ENCODE measurements at places on chromosomes 2 and 18. TPM values are rescaled to one million over a fixed set of nuclear protein-coding genes. Genes with fewer than 3 reads are reported as not detected.

- H3K4me1 ChIP-seq, result peaks cover 6% of the 10 kb centered on the region
- no peak overlapping the region for H3K4me3 ChIP-seq
- no peak overlapping the region for H3K27ac ChIP-seq
- no peaks in the 10 kb centered on the region for H3K36me3 ChIP-seq
- no peaks in the 10 kb centered on the region for H3K27me3 ChIP-seq
Measured at GRCh38 chr18:35489913-35490490, 7.8 kb downstream of the INO80C start.

DNA sequence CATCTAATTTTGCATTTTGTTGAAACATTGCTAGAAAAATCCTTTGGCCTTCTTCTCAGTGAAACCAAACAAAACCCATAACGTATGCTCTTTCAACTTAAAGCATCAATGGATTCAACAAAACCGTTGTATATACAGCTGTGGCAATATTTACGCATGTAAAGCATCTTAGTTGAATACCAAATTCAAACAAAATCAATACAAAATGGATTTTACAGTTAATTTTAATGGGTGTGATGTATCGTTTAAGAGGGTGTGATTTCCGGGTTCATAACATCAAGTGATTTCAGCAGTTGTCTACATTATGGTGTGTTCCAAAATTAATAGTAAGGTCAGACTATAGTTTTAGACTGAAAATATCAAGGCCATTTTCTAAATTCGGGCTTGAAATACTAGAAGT, 198.2 kb downstream of the TGIF1 start:
- H3K27ac ChIP-seq, result no peak overlapping the region
- no peak overlapping the region for H3K4me3 ChIP-seq
- no peak for DNase-seq
- no peaks in the 10 kb centered on the region for H3K27me3 ChIP-seq

DNA sequence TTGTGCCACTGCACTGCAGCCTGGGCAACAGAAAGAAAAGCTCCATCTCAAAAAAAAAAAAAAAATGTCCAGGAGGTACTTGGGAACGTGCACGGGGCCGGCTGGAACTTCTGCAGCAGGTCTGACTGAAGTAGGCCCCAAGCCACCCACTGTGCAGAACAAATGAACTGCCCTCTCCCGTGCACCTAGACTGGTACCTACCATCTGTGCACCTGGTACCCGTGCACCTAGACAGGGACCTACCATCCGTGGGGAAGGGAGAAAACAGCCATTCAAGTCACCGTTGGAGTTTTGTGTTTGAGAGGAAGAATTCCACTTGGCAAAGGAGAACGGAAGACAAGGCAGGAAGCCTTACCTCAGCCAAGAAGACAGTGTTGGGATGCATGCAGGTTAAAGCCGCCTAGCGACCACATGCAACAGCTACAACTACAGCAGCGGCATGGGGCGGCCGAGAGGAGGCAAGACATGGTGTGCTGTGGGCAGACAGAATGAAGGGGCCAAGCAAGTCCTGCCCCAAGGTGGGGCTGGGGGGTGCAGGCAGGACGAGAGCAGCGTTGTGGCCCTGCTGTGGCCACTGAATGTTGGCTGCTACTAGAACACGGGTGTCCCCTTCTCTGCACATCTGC, 16.1 kb downstream of the ST3GAL5 start:
- H3K27ac ChIP-seq, result no peak overlapping the region
- H3K4me3 ChIP-seq, result no peak overlapping the region
- H3K27me3 ChIP-seq, result no peaks in the 10 kb centered on the region
- no peak for DNase-seq
- peaks cover 8% of the 10 kb centered on the region for H3K36me3 ChIP-seq

DNA sequence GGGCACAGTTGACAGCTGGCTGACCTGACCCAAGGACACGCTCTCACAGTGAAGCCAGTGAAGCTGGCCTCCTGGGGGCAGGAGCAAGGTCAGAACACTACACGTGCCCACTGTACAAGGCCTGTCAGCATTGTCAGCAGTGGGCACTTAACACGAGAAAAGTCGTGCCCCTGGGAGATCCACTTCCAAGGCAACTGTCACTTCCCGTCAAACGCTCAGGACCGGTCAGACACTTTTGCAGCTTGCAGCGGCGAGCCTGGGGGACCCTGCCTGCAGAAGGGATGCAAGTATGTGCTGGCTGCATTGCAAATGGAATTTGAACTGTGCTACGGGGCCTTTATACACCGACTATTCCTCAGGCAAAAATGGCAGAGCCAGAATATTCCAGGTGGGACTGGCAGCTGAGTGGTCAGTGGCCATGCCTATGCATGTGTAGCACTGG, 176.2 kb downstream of the BCL2 start:
- no peak overlapping the region for H3K27ac ChIP-seq
- no peaks in the 10 kb centered on the region for H3K4me1 ChIP-seq
- H3K36me3 ChIP-seq, result no peaks in the 10 kb centered on the region
- H3K4me3 ChIP-seq, result no peak overlapping the region
- DNase-seq, result no peak
- peaks cover 6% of the 10 kb centered on the region for H3K27me3 ChIP-seq

- H3K36me3 ChIP-seq, result no peaks in the 10 kb centered on the region
- no peaks in the 10 kb centered on the region for H3K4me1 ChIP-seq
- no peak overlapping the region for H3K4me3 ChIP-seq
- DNase-seq, result no peak
- H3K27ac ChIP-seq, result no peak overlapping the region
- H3K27me3 ChIP-seq, result no peaks in the 10 kb centered on the region
Measured at GRCh38 chr18:23730857-23731256, 41.6 kb downstream of the LAMA3 start.

DNA sequence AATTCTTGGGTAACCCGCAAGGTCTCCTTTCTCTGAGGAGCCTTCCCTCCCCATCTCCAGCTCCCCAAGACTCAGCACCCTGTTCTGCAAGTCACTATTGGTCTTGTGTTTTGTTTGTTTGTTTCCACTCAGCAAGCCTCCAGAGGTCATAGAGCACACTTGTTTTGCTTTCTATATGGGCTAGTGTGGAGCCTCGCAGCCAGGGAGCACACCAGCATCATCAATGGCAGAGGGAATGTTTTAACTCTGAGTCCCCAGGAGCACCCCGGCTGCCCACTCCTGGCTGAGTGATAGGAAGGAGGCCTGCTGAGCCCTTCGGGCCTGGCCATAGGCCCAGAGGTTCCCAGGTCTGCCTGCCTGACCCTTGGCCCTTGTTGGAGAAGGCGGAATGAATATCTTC, 36.6 kb downstream of the GLI2 start:
- H3K4me3 ChIP-seq, result no peak overlapping the region
- no peak for DNase-seq
- H3K27ac ChIP-seq, result no peak overlapping the region
- H3K36me3 ChIP-seq, result no peaks in the 10 kb centered on the region

DNA sequence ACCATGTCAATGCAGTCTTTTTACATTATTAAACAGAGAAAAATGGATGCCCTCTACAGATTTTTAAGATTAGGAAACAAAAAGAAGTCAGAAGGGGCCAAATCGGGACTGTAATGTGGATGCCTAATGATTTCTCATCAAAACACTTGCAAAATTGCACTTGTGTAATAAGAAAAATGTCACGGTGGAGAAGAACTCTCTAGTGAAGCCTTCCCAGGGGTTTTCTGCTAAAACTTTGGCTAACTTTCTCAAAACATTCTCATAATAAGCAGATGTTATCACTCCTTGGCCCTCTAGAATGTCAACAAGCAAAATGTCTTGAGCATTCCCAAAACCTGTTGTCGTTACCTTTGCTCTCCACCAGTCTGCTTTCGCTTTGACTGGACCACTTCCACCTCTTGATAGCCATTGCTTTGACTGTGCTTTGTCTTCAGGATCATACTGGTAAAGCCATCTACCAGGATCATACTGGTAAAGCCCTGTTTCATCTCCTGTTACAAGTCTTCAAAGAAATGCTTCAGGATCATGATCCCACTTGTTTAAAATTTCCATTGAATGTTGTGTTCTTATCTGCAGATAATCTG, 226.8 kb downstream of the TNS1 start:
- no peaks in the 10 kb centered on the region for H3K4me1 ChIP-seq
- H3K4me3 ChIP-seq, result no peak overlapping the region
- no peaks in the 10 kb centered on the region for H3K36me3 ChIP-seq
- no peak overlapping the region for H3K27ac ChIP-seq
- no peaks in the 10 kb centered on the region for H3K27me3 ChIP-seq

- no peak overlapping the region for H3K4me3 ChIP-seq
- H3K27me3 ChIP-seq, result no peaks in the 10 kb centered on the region
- H3K36me3 ChIP-seq, result peaks cover 4% of the 10 kb centered on the region
- no peak for DNase-seq
Measured at GRCh38 chr18:44714376-44714775, 33.7 kb downstream of the SETBP1 start.

- H3K4me1 ChIP-seq, result peaks cover 41% of the 10 kb centered on the region
- H3K27me3 ChIP-seq, result no peaks in the 10 kb centered on the region
- no peak overlapping the region for H3K4me3 ChIP-seq
Measured at GRCh38 chr2:231674587-231675338, 33.6 kb upstream of the PTMA start.

- peaks cover 21% of the 10 kb centered on the region for H3K36me3 ChIP-seq
- no peaks in the 10 kb centered on the region for H3K27me3 ChIP-seq
- peaks cover 10% of the 10 kb centered on the region for H3K4me1 ChIP-seq
Measured at GRCh38 chr2:218582076-218582475, 13.4 kb downstream of the CNOT9 start.

- DNase-seq, result no peak
- no peaks in the 10 kb centered on the region for H3K27me3 ChIP-seq
- peaks cover 30% of the 10 kb centered on the region for H3K4me1 ChIP-seq
- H3K4me3 ChIP-seq, result peak overlapping the region; percentile 43
- H3K36me3 ChIP-seq, result no peaks in the 10 kb centered on the region
- peak overlapping the region; percentile 93 for H3K27ac ChIP-seq
Measured at GRCh38 chr2:229363185-229363814, 92.2 kb upstream of the PID1 start.

DNA sequence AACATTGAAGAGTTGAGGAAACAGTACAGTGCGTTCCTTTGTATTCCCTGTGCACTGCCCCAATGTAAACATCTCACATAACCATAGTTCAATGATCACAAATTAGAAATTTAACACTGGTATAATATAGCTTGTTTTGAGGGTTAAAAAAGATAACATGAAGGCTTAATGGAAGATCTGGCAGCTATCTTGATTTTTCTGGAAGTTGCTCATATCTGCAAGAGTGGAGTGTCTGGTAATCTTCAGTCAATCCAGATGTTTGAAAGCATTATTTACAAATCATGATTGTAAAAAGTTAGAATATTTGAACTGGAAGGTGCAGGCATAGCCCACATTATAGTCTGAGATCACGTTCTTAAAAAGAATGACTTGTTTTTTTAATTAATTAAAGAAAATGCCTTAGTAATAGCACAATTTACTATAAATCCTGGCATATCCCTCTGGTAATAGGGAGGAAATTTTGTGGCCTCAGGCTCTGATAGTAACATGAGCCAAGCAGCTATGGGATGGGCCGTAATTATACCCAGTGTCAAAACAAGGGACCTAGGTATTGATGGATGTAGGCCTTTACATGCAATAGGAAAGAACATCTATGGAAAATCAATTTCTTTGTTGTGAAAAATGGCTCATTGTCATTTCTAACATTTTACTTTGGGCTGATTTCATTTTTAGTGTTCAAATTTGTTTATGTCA, 418.0 kb downstream of the THSD7B start:
- H3K4me1 ChIP-seq, result peaks cover 21% of the 10 kb centered on the region
- H3K36me3 ChIP-seq, result no peaks in the 10 kb centered on the region
- DNase-seq, result no peak

DNA sequence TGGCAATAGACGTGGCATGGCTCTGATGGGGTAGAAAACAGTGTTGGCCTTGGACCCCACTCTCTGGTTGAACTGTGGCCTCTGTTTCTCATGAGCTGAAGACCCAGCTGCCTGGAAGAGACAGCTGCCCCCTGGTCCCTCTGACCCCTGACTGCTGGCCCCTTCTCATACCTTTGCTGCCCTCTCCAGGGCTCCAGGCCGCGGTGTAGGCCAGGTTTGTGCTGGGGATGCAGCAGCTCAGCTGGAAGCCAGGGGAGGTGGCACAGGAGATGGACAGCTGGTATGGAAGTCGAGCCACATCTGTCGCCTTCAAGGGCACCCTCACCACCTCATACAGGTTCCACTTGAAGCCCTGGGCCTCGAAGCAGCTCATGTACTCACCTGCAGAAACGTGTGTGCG, 31.7 kb upstream of the SELENOI start:
- H3K36me3 ChIP-seq, result no peaks in the 10 kb centered on the region
- peaks cover 21% of the 10 kb centered on the region for H3K4me1 ChIP-seq
- H3K27ac ChIP-seq, result no peak overlapping the region
- no peak for DNase-seq
- H3K4me3 ChIP-seq, result no peak overlapping the region

- H3K4me1 ChIP-seq, result peaks cover 7% of the 10 kb centered on the region
- no peak overlapping the region for H3K4me3 ChIP-seq
- DNase-seq, result no peak
- no peak overlapping the region for H3K27ac ChIP-seq
- no peaks in the 10 kb centered on the region for H3K27me3 ChIP-seq
Measured at GRCh38 chr2:19888831-19889230, 13.0 kb downstream of the TTC32 start.

DNA sequence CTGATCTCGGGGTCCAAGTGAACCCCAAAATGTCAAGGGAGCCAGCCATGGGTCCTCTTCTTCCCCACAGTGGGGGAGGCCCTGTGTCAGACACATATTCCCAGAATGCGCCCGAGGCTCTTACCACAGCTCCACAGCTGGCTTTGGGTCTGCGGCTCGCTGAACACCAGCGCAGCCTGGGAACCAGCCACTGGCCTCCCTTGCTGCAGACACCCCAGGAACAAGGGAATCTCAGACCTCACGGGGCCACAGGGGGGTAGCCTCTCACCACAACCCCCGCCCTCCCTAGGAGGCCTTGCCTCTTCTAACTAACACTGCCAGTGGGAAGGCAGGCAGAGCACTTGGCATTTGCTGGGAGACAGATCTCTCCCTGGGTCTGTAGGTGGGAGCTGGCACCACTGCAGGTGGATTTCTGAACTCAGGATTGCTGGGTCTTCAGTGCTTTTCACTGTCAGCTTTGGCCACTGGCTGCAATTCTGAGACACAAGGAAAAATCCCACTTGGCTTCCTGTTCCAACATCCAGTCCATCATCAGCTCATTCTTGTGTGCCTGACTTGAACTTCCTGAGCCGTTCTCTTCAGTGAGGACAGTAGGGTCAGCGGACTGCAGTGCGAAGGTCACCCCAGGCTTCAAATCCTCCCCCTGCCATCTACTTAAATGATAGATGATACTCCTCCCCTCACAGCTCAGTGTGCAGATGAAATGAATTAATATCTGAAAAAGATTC, 128.7 kb downstream of the CAPN13 start:
- no peaks in the 10 kb centered on the region for H3K4me1 ChIP-seq
- DNase-seq, result no peak
- H3K27ac ChIP-seq, result no peak overlapping the region
- no peaks in the 10 kb centered on the region for H3K36me3 ChIP-seq

- no peak overlapping the region for H3K4me3 ChIP-seq
- H3K27ac ChIP-seq, result no peak overlapping the region
- H3K4me1 ChIP-seq, result no peaks in the 10 kb centered on the region
- H3K36me3 ChIP-seq, result no peaks in the 10 kb centered on the region
Measured at GRCh38 chr2:78978340-78978739, 47.2 kb upstream of the REG3G start.

- no peaks in the 10 kb centered on the region for H3K36me3 ChIP-seq
- DNase-seq, result no peak
- no peak overlapping the region for H3K27ac ChIP-seq
Measured at GRCh38 chr2:170679607-170680079, 35.5 kb upstream of the SP5 start.

Gene FOSL2
- 32.7 TPM for polyA plus RNA-seq

Gene BCL11A
- 5.3 TPM for polyA plus RNA-seq

Gene DUSP2
- polyA plus RNA-seq, result 1.2 TPM

Gene TMEM37
- 0.13 TPM for polyA plus RNA-seq

Gene EFR3B
- 0.09 TPM for polyA plus RNA-seq

Gene CHRND
- not detected for polyA plus RNA-seq

Gene CD302
- 0.08 TPM for polyA plus RNA-seq

All from keratinocyte (primary cell).